ENCODE measurements at places on chromosomes 16 and 17.

DNA sequence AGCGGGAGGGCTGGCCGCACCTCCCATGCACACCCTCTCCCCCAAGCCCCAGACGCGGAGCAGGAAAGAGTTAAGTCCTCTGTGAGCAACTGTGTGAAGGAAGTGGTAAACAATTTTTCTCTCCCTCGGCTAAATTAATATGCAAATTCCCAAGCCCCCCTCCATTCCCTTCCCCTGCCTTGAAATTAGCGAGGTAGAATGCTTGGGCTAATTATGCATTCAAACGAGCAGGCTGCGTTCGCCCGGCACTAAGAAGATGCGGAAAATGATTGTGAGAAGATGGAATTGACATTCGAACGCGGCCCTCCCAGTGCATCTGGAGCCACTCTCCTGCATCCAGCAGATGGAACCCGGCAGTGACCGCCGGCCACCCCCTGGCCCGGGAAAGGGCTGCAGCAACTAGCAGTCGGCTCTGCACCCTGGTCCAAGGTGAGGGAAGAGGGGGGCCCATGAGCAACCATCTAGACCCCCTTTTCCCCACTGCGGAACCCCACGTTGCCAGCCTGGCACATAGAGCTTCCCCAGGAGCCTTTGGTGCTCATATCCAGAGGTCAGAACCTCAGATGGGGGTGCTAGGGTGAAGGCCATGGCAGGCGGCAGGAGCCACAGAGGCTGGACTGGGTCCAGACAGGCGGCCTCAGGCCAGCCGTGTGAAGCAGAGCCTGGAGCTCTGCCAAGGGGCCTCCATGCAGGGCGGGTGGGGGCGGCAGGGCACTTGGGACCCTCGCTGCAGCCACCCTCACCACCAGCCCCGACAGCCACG, 49.1 kb upstream of the ACSF3 start:
- DNase-seq, result no peak

GRCh38 chr17:77437017-77437416, 296.2 kb downstream of the SEC14L1 start:
- peak; percentile 96 for DNase-seq

DNA sequence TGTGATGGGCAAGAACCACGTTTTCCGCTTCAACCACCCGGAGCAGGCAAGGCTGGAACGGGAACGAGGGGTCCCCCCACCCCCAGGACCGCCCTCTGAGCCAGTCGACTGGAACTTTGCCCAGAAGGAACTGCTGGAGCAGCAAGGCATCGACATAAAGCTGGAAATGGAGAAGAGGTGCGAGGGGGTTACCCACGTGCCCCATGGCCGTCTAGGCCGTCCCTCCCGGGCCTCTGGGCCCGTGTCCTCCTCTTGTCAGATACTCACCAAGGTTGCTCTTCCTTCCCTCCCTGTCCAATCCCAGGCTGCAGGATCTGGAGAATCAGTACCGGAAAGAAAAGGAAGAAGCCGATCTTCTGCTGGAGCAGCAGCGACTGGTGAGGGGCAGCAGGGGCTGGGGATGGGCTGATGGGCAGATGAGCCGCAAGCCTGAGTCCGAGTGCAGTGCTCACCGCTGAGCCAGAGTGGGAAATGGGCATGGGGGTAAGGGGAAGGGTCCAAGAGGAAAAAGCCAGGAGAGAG, 14.7 kb downstream of the SLC52A1 start:
- DNase-seq, result no peak

DNA sequence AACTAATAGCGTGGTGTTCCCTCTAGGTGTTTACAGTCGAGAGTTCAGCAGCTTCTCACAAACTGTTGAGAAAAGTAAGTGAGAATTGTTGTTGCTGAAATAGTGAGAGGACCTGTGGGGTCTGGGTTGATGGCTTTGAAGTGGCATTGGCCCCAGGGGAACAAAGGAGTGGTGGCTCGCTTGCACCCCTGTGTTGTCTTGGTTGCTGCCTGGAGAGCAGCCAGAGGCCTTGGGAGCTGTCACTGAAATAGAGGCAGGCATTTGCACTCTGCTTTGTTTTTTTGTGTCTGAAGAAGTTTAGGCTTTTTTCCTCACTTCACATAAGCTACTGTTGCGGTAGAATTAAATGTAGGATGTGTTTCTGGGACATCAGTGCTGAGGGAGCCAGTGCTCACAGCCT, 36.8 kb downstream of the PRMT7 start:
- DNase-seq, result no peak

DNA sequence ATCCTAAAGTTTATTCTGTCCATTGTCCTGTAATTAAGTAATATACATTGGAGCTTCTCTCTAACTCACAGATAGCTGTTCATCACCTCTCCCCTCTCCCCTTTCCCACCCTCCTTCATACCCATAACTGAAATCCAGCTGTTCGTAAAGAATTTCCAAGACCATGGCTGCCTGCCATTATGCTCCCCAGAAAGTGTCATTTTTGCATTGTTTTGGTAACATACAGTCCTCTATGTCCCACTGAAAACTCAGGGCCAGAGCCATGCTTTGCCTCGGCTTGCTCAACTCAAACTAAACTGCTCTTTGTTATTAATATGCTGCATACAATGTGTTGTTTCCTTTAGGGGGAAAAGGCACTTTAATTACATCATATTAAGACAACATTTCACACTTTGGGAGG, 132.0 kb downstream of the MRTFB start:
- DNase-seq, result no peak

- peak; percentile 42 for DNase-seq
These were observed 675 bp downstream of the RNF213 start for GRCh38 chr17:80261159-80261894.

- DNase-seq, result no peak
These were observed 9.5 kb downstream of the DOK4 start for GRCh38 chr16:57476546-57477410.

DNA sequence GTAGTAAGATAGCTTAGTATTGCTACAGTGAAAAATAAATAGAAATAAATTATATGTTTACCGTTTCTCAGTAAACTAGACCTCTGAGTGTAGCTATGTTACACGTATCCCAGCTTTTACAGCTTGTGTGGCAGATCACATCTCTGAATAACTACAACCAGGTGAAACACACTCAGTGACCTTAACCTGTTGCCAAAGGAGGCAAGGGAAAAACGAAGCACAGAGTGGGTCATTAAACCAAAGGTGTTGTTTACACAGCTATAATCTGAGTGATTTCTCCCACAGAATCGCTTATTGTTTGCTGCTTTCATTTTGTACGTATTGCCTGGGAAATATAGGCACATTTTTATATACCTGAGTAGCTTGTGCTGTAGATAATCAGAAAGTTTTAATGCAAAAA, 688.2 kb upstream of the KIF2B start:
- DNase-seq, result no peak

- no peak for DNase-seq
These were observed 877.1 kb upstream of the CDH8 start for GRCh38 chr16:62913333-62913732.

DNA sequence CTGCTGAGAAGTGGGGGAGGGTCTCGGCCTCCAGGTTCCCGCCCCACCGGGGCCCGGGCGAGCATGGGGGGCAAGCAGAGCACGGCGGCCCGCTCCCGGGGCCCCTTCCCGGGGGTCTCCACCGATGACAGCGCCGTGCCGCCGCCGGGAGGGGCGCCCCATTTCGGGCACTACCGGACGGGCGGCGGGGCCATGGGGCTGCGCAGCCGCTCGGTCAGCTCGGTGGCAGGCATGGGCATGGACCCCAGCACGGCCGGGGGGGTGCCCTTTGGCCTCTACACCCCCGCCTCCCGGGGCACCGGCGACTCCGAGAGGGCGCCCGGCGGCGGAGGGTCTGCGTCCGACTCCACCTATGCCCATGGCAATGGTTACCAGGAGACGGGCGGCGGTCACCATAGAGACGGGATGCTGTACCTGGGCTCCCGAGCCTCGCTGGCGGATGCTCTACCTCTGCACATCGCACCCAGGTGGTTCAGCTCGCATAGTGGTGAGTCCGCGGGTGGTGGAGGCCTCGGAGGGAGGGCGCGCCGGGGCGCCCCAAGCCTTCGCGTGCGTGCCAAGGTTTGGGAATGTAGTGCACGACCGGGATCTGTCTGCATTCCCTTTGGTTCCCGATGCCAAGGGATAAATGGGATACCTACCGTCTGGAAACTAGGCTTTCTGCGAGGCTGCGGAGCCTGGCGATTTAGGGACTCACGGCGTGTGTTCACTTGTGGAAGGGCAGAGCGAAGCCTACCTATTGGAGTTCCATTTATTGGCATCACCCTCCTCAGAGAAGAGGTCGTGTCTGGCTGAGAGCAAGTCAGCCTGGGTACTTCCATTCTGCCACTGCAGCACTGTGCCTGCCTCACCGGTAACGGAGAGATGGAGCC, 1.0 kb downstream of the ZNRF1 start:
- peak; percentile 22 for DNase-seq

DNA sequence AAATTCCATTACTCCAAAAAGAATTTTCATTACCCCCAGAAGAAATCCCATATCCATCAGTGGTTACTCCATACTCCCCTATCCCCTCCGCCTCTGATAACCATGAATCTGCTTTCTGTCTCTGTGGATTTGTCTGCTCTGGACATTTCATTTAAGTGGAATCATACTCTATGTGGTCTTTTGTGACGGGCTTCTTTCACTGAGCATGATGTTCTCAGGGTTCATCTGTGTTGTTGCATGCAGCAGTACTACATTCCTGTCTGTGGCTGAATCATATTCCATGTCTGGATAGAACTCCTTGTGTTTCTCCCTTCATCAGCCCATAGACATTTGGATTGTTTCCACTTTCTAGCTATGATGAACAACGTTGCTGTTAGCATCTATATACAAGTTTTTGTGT, 59.5 kb upstream of the IRX3 start:
- no peak for DNase-seq

DNA sequence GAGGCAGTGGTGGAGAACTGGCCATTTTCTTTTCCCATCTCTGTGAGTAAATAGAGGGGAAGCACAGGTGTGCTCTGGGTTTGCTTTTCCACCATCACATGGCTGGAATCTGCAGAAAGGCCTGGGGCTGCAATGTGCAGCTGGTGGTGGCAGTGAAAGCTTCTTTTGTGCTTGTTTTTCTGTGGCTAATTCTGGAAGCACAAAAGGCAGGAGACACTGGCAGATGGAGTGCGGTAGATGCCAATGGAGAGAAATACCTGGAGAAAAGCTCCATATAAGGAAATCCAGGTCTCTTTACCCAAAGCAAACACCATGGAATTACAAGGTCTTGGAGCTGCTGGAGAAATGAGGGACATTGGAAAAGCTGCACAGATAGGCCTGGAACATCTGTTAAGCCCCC, 146.9 kb downstream of the HAPSTR1 start:
- no peak for DNase-seq

DNA sequence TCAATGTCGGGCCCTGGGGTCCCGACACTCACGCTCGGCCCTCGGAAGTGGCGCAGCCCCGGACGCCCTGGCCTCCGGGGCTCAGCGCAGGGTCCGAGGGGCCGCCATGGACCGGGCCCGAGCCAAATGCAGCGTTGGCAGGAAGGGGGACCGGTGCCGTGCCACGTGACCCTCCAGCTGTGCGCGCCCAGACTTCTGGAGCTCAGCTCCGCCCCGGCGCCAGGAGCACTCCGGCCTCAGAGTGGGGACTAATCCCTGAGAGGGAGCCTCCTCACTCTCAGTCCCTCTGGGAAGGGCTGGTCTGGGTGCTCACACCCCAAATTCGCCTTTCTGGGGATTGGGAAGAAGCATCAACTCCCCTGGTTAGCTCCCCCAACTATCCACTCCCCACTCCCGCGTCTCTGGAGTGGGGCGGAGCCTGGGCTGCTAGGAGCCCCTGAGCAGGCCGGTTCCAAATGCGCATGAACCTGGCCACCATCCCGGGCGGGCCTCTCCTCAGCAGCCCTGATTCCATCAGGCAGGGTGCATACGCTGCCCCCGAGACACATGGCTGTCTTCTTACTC, at the start of gene B3GNT9:
Gene B3GNT9, minus strand, starts transcription at position 166 of the 564 bp plus-strand sequence. CDS start 513 bp downstream, outside the sequence.
- peak; percentile 53 for DNase-seq

DNA sequence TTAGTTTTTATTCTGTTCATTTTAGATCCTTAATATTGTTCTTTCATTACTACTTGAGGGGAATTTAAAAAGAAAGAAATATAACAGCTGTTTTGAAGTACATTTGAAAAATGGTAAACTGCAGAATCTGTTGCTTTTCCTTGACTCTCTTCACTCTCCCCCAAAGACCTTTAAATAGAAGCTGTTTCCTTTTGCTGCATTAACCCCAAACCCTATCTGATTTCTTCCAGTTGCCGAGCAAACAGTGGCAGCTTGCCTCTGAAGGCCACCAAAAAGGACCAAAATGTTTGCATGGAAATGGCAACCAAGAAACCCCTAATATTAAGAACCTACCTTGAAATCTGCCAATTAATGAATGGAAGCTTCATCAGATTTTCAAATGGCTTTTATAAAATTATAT, 37.1 kb downstream of the PRKCA start:
- no peak for DNase-seq

DNA sequence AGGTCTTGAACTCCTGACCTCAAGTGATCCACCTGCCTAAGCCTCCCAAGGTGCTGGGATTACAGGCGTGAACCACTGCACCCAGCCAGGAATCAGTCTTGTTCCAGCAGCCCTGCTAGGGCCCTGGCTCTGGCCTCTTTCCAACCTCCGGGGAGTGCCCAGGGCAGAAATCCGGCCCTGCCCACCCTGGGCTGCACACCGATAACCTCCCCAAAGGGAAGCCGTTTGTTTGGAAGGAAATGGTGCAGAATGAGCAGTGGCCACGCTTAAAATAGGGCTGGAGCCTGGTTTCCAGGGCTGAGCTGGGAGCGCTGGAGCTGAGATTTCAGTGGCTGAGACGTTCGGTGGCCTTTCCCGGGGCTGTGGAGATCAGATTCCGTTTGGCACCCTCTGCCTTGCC, 17.8 kb upstream of the EMP2 start:
- no peak for DNase-seq

DNA sequence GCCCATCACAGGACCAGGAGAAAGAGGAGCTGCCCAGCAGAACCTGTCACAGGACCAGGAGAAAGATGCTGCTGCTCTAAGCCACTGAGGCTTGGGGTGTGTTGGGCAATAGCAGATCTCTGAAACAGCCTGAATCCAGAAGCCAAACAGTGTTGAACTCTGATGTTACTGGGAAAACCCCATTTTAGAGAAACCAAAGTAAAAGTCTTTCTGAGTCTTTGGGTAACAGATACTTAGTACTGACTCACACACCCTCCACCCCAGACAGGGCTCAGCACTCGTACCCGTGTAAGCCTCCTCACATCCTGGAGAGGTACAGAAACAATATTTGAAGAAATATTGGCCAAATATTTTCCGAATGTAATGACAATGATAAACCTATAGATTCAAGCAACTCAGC, 82.8 kb upstream of the GNG13 start:
- no peak for DNase-seq

DNA sequence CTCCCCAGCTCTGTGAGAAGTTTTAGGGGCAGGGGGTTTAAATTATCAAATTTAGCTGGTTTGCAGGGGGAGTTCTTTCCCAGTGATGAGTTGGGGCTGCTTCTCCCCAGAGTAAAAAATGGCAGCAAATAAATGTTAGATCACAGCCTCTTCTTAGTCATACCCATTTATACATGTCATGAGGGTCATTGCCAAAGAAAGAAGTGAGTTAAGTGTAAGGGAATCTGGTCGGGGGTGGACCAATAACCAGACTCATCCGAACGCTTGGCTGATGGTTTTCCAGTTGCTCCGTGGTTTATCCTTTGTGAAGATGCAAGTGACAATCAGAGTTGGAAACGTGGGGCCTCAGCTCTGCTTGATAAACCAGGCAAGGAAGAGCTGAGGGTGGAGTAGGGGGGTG, 87.1 kb downstream of the PLXDC1 start:
- no peak for DNase-seq
